H1 (cell line): ENCODE measurements at places on chromosomes 3 and 15.

DNA sequence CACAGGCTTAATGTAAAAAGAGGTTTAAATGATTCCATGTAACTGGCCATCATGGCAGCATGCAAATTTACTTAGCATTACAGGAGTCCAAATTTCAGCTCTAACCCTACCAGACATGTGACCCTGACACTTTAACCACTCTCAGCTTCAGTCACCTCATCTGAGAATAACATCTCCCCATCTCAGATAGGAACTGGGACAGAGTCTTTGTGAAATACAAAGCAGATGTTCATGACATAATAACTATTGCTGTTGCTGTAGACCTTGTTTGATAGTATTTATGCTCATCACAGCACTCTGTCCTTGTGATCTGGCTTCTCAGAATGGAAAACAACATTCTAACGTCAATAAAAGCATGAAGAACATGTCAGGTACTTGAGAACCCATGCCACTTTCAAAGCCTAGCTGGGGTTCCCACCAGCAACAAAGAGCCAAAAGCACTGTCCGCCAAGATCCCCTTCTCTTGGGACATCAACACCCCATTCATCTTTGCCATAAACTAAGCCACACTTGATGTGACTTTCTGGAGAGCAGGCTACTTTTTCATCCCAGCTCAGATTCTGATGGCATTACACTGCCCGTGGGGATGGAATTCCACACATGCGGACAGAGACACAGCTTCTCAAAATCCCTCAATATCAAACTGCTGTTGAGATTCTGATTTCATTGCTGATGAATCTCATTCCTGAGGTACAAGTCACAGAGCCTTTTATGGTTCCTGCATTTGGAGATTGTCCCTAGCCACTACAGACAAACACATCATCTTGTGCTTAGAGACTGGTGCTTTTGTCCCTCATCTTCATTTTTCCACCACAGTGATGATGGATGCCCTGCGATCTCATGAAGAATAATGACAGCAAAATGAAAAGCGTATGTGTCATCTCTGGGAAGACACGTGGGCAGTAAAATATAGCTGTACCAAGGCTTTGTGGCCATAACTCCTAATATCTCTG, 202.7 kb downstream of the TNIK start:
- DNase-seq = no peak

DNA sequence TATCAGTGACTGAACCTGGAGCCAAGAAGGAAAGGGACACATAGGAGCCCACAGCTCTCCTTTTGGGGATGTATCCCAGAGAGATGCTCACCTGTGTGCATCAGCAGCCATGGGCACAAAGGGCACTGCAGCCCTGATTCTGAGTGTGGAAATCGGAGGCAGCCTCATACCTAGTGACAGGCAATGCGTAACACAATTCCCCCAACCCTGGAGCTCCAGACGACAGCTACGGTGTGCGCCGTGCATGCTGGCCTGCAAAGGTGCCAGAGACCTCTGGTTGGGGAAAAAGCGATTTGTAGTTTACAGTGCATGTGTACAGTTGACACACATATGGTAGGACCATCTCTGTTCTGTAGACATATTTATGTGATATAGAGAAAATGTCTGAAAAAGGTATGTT, 59.0 kb upstream of the PLXNA1 start:
- DNase-seq = no peak

GRCh38 chr3:137764001-137764433, at the start of gene SOX14:
SOX14 (plus strand) TSS chr3:137764315; CDS start chr3:137764785, 470 bp downstream.
- DNase-seq = peak; percentile 93

GRCh38 chr3:55868347-55868746, 381.2 kb upstream of the WNT5A start:
- DNase-seq = no peak

DNA sequence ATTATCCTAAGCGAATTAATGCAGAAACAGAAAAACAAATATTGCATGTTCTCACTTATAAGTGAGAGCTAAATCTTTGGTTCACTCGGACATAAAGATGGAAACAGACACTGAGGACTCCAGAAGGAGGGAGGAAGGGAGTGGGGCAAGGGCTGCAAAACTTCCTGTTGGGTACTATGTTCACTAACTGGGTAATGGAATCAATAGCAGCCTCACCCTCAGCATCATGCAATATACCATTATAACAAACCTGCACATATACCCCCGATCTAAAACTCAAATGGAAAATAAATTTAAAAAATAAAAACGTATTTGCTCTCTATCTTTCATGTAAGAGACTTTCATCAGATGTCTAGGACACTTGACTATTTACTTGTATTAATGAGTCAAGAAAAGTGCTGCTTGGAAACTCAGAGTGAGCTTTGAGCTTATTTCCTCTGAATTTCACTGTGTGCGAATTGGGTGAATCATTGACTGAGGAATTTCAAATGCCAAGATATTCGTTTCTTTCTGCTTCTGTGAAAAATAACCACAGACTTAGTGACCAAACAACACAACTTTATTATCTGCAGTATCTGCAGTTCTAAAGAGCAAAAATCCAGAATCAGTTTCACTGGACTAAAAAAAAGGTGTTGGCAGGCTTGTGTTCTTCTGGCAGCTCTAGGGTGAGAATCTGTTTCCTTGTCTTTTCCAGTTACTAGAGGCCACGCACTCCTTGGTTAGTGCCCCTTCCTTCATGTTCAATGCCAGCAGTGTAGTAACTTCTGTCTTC, 18.4 kb downstream of the TM4SF18 start:
- DNase-seq = no peak

- DNase-seq = no peak
These were observed 10.6 kb upstream of the SFMBT1 start for GRCh38 chr3:53056442-53056841.

GRCh38 chr15:56992725-56993124, 74.3 kb downstream of the TCF12 start:
- no peak for DNase-seq

DNA sequence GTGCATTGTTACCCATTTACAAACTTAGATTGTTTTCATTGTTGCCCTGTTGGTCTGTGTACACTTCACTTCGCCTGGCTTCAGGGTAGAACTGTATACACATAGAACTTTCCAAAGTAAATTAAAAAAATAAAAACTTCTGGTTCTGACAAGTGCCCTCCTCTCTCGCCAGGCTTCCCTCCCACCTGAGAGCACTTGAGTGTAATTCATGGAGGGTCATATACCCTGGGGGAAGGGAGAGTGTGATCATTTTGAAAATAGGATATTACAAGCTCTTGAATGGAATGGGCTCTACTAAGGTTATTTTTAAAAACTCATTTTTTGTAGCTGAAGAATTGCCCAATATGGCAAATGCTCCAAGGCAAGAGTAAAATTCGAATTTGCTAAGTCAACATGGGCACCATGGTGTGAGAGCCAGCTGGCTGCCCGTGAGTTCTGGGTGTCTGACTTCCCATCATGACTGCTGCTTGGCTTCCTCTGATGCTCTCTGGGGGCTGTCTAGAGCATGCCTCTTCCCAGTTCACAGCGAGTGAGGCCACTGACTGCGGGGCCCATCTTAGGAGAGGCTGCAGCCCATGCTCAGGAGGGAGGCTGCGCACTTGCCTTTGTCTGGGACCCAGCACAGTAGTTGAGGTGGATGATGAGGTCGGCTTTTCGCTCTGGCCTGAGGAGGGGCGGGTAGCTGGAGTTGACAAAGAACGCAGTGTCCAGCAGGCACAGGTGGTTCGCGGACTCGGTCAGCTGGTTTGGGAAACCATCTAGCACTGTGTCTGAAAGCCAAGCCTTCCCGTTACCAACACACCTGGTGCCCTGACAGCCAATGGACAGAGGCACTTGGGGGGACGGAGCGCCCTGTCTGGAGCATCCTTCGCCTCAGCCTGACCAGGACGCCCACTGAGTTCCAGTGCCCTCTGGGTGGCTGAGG, 13.1 kb upstream of the EHD4 start:
- DNase-seq = no peak

DNA sequence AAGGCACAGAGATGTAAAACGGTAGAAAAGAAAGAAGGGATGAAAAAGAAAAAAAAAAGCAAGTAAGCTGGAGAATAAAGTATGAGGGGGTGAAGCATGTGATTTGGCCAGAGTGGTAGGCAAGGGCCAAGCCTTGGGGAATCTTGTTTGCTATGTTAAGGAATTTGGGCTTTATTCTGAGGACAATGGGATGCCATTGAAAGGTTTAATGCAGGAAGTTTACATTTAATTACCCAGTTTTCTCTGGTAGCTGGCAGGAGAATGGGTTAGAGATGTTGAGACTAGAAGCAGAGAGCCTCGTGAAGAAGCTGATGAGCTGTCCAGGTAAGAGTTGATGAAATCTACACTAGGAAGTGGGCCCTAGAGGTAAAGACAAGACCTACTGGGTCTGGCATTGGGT, 455.9 kb downstream of the PDCD6IP start:
- no peak for DNase-seq

- DNase-seq = no peak
These were observed 49.9 kb downstream of the LINGO1 start for GRCh38 chr15:77582763-77583162.

GRCh38 chr15:35583863-35584528, 38.0 kb upstream of the DPH6 start:
- DNase-seq = no peak

- DNase-seq = no peak
These were observed 224.4 kb downstream of the ZMAT3 start for GRCh38 chr3:178847190-178847589.

DNA sequence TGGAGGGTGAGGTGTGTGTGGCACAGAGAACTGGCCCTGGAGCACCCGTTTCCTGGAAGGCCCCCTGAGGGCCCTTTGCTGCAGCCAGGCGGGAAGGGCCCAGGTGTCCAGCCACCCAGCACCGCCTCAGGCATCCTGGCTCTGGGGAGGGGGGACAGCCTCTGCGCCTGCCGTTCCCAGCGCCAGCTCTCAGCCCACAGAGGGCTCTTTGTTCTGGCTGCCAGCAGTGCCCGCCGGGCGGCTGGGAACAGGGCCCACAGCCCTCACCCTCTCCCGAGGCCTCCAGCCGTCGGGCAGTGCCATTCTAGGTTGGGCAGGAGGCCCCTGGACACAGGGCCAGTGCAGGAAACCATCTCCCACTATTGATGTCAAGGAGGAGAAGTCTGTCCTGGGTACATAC, 8.3 kb downstream of the SLC38A3 start:
- no peak for DNase-seq

- no peak for DNase-seq
These were observed 172.8 kb upstream of the ICE2 start for GRCh38 chr15:60651734-60652141.

- DNase-seq = no peak
These were observed at the start of gene CSPG4 for GRCh38 chr15:75712668-75713337. CSPG4 (minus strand) TSS chr15:75712848; CDS start chr15:75712755, 93 bp downstream.

DNA sequence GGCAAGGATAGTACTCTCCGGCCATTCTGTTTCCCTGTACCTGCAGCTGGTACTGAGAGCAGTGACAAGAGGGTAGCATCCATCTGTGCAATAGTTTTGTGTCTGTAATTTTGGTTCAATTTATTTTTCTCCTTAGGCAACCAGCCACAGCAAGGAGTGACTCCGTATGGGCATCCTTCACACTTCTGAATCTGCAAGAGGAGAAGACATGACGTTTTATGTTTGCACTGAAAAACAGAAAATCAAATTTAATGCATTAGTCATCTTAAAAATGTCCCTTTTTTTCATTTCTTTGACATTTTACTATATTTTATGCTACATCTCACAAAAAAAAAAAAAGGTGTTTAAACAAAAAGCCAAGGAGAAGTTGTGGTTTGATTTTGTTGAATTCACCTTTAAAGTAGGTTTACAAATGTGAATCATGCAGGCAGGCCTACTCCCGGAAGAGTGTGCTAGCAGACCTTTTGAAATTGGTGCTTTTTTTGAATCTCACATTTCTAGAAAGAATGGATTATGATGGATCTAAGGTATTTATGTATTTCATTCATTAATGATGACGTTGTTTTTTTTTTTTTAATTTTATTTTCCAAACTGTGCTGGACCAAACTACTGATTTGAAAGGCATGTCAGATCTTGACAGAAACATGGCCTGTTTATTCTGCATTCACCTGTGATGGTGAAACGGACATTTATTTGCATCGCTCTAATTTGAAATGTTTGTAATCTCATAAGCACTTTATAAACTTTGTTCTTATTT, 28.1 kb downstream of the IGSF10 start:
- no peak for DNase-seq

- no peak for DNase-seq
These were observed 52.8 kb downstream of the PLD1 start for GRCh38 chr3:171757361-171758034.

DNA sequence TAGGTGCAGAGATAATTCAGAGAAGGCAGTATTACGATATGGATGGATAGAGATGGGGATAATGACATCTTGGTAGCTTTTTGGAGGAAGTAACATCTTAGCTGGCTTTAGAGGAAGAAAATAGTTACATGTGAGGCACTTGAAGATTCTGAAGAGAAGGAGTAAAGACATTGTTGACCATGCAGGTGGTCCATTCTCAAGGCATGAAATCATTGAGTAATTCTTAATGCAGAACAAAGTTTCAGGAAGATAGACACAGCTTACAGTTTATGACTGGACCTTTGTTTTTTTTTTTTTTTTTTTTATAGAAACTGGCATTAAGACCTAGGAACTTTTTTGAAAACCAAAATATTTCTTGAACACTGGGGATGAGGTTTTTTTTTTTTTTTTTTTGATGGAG, 28.2 kb downstream of the MBNL1 start:
- DNase-seq = no peak

- no peak for DNase-seq
These were observed 4.8 kb downstream of the SECISBP2L start for GRCh38 chr15:49041426-49041825.

- no peak for DNase-seq
These were observed 87.0 kb downstream of the SV2B start for GRCh38 chr15:91186904-91187656.

GRCh38 chr15:86608461-86609205, 529.0 kb downstream of the AGBL1 start:
- DNase-seq = no peak

DNA sequence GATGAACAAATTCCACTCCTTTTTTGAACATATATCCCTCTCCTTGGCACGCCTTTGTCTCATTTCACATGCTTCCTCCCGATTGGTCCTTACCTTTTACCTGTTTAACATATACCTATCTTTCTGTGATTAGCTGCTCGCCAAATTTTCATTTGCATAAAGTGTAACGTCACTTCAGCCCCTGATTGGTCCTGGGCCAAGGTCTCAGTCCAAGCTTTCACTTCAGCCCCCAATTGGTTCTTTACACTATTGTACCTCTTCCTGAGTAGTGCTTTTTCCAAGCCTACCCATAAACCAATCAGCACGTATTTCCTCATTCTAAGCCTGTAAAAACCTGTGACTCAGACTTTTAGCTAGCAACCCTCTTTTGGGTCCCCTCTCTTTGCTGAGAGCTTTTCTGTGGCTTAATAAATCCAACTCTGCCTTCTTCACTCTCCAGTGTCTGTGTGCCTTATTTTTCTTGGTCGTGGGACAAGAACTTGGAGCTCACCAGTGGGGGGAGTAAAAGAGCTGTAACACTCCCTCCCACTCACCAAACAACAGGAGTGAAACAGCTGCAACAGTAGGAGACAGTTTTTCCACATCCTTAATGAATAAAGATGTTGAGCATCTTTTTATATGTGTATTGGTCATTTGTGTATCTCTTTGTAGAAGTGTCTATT, 584 bp upstream of the XCR1 start:
- DNase-seq = no peak
